ENCODE measurements at places on chromosomes 1 and 21.
A peak's percentile ranks its signal among the peaks of the same experiment; 100 is the strongest.

DNA sequence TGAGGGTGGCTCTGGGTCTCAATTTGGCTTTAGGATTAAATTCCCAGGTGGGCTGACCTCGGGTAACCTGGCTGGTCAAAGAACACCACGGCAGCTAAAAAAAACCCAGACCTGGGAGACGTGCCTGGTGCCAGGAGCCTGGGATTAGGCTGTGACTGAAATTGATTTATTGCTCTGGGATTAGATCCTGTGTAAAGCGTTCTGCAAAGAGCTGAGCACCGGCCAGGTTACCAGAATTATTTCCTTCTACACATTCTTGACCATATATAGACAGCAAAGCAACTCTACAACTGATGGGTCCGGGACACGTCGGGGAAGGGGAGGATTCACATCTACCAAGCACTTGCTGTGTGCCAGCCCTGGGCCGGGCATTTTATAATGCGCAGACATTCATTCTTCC is 45.2 kb downstream of the TMCO4 start:
- no peak for DNase-seq

DNA sequence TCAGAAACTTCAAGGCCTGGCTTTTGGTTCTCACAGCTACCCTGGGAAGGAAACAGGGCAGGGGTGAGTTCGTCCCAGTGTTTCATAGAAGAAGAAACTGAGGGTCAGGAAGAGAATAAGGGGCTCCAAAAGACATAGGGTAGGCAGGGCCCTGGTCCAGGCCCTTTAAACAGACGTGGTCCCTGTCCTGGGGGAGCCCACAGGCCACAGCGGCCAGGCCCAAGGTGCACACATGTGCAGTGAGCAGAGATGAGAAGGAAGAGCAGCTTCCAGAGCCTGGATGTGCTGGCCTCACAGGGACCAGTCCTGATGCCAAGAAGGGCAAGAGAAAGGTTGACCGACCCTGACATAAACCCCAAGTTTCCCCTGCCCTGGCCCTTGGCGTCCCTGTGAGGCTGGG is 295.4 kb upstream of the VAMP3 start:
- DNase-seq = no peak

GRCh38 chr1:14919289-14919688 is 234.3 kb upstream of the TMEM51 start:
- DNase-seq = no peak

- no peak for DNase-seq
Measured at GRCh38 chr1:160410406-160411005, 10.1 kb downstream of the VANGL2 start.

DNA sequence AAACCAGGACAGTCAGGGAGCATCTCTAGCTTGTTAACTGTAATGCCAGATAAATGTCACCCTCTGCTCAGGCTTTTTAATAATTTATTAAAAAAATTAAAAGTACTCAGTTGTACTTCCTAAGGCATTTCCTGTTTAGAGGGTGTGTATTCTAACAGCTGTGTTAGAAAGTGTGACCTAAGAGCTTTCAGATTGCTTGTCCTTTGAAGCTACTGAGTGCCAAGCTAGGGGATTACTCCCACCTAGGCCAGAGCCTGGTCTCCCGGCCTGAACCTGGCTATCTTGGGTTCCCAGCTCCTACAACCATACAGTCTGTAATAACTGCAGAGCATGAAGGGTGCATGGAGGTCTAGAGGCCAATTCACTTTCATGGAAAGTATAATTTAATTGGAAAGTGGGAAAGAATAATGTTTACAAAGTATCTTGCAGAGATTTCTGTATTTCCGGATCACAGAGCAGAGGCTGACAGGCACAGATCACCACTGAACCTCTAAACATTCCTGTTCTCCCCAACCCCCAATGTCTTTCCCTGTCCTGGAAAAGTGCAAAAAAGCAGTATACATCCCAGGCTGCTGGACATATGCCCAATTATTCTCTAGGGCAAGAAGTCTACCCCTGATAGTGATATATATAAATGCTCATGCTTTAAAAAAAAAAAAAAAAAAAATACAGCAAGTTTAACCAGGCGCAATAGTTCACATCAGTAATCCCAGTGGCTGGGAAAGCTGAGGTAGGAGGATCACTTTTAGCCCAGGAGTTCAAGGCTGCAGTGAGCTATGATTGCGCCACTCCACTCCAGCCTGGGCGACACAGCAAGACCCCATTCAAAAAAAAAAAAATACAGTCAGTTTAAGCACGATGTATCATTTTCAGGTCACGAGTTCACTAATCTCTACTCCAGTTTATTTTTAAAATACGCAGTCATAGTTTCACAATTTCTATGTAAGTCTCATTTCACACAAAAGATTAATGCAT is 36.7 kb upstream of the RAP1A start:
- DNase-seq = no peak

- no peak for DNase-seq
Measured at GRCh38 chr1:183568176-183569021, 21.9 kb downstream of the NCF2 start.

- DNase-seq = no peak
Measured at GRCh38 chr1:216390956-216391355, 32.3 kb downstream of the USH2A start.

DNA sequence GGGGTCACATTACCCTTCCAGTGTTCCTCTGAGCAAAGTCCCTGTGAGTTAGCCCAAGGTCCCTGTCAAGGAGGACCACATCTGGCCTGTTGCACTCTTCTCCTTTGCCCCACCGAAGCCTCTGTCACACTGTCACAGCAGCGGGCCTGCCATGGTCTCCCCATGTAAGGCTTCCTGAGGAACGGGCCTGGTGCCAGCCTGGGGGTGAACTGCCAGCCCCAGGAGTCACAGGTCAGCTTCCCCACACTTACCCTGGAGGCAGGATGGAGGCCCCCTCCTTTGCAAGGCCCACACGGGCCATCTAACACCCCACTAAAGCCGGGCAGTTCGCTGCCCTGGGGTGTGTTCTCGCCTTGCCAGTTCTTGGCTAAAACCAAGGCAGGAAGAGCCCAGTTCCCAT is 14.1 kb downstream of the TNFRSF1B start:
- no peak for DNase-seq

DNA sequence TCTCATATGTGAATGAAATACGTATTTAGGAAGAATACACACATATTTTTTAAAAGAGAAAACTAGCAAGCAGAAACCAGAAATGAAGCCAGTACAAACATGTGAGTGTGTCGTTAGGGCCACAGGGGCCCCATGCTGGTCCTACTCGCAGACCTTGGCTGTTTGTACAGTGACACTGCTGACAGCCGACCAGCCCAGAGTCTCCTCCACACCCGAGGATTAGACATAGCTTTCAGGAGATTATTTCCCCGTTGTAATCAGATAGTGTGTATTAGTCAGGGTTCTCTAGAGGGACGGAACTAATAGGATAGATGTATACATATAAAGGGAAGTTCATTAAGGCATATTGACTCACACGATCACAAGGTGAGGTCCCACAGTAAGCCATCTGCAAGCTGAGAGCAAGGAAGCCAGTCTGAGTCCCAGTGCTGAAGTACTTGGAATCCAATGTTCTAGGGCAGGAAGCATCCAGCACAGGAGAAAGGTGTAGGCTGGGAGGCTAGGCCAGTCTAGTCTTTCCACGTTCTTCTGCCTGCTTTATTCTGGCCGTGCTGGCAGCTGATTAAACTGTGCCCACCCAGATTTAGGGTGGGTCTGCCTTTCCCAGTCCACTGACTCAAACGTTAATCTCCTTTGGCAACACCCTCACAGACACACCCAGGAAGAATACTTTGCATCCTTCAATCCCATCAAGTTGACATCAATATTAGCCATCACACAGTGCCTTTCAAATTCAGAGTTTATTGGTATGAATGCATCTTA is 51.2 kb downstream of the DIP2A start:
- DNase-seq = no peak

- DNase-seq = no peak
Measured at GRCh38 chr1:18140411-18140810, 32.8 kb downstream of the IGSF21 start.

GRCh38 chr1:14217384-14217783 is 381.1 kb upstream of the KAZN start:
- no peak for DNase-seq

DNA sequence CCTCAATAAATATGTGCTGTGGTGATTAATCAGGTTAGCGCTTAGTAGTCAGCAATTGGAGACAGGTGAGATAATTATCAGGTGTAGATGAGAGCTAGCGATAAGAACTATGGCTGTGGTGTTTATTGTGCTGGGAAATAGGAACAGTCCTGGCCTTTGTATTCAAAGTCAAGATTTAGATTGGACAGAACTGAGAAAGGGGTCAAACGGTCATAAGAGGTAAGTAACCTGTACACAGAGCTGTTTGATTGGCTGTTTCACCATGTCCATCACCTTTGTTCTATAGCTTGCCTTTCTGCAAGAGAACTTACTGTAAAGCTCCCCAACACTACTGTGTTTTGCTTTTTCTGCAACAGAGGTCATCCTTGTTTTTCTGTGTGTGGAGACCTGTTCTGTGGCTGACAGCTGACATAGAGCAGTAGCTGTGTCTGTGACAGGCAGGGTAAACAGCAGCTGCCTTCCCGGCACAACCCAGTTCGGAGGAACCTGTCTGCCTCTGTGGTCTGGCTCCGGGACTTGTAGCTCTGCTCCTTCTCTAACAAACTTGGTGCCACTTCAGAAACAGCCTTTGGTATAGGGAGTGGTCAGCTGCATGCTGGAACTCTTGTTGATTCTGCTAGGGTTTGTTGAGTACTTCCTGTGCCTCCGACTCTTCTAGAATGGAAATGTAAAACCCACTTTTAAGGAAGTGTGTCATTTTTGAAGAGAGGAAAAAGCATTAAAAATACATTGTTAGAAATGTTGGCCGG is 21.1 kb upstream of the CDC42 start:
- DNase-seq = no peak

DNA sequence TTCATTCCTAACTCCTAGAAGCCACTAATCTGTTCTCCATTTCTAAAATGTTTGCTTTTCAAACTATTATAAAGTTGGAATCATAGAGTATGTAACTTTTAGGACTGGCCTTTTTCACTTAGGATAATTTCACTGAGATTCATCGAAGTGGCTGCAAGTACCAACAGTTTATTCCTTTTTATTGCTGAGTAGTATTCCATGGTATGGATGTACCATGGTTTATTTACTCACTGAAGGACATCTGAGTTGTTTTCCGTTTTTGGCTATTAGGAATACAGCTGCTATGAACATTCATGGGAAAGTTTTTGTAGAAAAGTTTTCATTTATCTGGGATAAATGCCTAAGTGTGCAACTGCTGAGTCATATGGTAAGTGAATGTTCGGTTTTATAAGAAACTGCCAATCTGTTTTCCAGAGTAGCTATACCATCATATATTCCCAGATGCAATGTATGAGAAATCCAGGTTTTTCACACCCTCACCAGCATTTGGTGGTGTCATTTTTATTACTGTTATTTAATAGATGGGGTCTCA is 66.3 kb downstream of the SLC27A3 start:
- DNase-seq = no peak

DNA sequence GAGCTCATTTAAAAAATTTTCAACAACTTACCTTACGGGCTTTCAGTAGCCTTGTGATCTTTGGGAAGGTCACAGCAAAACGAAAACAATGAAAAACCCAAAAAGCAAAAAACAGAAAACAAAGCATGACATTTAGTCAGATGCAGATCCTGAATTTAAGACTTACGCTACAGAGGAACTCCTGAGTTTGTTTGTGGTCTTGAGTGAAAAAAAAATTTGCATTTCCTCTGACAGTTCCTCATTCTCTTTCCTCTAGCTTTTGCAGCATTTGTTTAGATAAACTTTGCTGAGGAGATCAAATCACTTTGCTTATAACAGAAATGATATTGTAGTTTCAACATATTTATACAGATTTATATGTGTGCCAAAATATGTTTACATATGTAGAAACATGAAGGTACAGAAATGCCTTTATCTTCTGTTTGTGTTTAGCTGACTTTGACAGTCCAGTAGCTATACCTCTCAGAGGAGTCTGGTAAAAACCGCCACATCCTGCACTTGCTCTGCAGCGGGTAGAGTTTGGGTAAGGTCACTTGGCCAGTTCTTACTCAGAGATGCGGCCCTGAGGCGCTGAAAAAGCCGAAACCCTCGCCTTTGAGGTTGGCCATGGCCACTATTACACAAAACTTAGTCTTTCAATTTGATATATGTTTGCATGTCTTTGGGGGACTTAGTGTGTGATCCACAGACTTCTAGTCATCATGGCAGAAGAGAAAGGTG is 142.5 kb downstream of the TNR start:
- no peak for DNase-seq

DNA sequence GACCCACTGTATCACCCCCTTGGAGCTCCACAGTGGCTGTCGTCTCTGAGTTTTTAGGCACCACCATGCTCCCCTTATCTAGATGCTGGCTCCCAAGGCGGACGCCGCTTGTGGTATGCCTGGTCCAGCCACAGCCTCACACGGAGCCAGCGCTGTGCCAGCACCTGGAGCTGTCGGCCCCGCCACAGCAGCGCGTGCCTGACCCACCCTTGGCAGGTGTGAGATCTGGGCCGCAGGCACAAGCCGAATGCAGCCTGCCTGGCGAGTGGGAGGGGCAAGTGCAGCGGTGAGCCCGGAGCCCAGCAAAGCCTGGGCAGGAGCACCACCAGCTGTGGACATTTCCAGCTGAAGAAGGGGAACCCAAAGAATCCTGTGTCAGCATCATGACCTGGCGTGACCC is 91.9 kb upstream of the BACE2 start:
- no peak for DNase-seq

DNA sequence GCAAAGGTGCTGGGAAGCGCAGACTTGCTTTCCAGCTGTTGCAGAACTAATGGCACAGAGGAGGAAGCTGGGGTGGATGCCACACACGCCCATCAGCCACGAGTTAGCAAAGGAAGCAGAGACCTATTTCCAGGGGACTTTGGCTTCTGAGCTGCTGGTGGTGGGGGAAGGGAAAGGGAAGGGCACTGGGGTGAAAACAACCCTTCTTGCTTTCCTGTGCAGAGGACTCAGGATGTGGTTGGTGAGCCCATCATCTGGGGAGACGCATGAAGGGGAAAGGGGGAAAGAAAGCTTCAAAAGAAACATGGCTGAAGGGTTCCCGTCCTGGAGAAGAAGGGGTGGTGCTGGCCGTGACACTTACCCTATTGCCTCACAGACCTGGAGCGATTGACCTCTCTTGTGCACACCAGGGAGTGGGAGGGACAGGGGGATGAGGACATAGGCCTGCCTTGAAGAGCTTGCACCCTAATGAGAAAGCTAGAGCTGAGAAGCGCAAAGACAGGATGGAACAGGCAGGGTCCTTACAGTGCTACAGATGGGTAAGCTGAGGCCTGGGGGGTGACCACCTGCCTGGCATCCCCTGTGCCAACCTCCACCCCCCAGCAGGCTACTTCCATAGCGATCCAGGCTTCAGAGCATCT is 140.8 kb upstream of the RAB4A start:
- DNase-seq = peak; percentile 32

- no peak for DNase-seq
Measured at GRCh38 chr1:150389650-150390049, 25.7 kb downstream of the RPRD2 start.

DNA sequence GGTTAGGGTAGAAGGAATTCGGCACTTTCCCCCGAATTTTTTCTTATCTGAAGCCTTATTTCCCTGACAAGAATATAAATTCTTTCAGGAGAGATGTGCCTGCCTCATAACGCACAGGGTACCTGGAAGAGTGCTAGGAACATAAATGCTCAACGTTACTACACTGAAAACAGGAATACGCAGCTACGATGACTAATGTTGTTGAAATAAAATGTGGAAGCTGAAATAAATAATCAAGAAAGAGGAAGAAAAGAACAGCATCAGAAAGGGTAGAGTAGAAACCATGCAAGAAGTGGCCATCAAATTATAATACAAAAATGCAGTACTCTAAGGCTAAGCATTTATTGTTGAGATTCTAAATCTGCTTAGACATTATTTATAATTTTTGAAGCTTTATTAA is 33.9 kb downstream of the SLC66A1 start:
- no peak for DNase-seq

Data from central memory CD4-positive, alpha-beta T cell (primary cell).